ENCODE measurements at places on chromosomes 1 and 21.

GRCh38 chr1:78687914-78688313 is 38.3 kb downstream of the IFI44 start:
- DNase-seq: peak; percentile 59

- DNase-seq: no peak
These were observed 843.8 kb downstream of the USP25 start for GRCh38 chr21:16573578-16573977.

GRCh38 chr1:42163114-42163513 is 1.4 kb downstream of the GUCA2A start:
- DNase-seq: no peak

DNA sequence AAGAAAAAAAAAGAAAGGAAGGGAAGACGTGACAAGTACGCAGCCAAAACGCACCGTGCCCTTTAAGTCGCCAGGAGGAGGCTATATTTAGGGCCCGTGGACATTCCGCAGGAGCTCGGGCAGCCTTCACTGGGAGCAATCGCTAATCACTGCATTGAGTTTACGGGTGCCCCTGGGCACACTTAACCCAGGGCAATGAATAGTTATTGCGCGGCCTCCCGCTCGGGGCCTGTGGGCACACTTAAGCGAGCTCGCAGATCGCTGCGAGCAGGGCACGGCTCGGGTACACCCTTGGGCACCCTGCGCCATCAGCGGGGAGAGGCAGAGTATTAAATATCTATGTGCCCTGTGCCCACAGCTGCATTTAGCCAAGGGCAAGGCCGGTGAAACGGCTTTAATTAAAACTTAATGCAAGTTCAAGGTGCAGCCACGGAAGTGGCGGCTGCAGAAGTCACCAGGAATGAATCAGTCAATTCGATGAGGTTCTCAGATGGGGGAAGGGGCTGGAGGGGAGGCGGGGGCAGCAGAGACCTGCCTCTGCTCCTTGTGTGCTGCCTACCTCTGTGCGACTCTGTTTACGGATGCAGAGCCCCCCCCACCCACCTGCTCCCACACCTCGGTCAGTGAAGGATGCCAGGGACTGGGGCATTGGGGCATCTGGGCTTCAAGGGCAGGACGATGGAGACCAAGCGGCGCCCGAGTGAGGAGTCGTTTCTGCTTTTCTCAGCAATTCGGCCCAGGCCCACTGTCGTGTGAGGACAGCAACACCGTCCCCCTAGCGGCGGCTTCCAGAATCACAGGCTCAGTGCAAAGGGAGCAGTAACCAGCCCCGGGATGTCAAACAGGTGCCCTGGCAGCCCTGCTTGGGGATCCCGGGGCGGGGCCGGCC is 51.8 kb upstream of the TARDBP start:
- peak; percentile 69 for DNase-seq

DNA sequence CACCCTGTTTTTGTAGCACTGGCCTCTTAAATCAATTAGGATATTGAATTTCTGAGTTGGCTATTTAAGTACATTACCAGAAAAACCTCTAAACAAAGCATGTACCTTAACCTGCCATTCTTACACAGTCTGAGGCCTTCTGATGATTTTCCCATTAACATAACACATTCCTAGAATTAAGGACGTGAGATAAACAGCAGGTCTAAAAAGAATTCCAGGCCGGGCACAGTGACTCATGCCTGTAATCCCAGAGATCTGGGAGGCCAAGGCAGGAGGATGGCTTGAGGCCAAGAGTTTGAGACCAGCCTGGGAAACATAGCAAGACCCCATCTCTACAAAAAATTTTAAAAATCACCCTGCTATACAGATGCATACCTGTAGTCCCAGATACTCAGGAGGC is 18.0 kb upstream of the LRRC8D start:
- no peak for DNase-seq

DNA sequence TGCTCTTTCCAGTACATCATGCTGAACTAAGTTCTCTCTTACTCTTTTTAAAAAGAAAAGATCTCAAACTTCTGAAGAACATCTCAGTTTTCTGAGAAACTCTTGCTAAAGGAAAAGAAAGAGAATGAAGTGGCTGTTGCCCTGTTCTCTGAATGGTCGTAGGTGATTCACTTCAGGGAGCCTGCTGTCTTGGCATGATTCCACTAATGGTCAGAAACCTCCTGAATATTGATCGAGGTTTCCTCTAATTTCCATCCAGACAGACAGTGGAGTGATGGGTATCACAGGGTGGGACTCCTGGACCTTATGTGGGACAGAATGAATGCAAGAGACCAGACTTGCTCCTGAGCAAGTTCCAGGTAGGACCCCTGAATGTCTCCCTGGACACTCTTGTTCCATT is 2.5 kb downstream of the FCRL2 start:
- DNase-seq: no peak

Data from COLO829 (cell line).